SK-N-SH (cell line): ENCODE measurements at places on chromosomes 11 and 22.

GRCh38 chr11:114571712-114572111, 12.0 kb upstream of the NXPE1 start:
- DNase-seq: no peak

GRCh38 chr11:22458161-22458560, 120.0 kb downstream of the SLC17A6 start:
- no peak for DNase-seq

DNA sequence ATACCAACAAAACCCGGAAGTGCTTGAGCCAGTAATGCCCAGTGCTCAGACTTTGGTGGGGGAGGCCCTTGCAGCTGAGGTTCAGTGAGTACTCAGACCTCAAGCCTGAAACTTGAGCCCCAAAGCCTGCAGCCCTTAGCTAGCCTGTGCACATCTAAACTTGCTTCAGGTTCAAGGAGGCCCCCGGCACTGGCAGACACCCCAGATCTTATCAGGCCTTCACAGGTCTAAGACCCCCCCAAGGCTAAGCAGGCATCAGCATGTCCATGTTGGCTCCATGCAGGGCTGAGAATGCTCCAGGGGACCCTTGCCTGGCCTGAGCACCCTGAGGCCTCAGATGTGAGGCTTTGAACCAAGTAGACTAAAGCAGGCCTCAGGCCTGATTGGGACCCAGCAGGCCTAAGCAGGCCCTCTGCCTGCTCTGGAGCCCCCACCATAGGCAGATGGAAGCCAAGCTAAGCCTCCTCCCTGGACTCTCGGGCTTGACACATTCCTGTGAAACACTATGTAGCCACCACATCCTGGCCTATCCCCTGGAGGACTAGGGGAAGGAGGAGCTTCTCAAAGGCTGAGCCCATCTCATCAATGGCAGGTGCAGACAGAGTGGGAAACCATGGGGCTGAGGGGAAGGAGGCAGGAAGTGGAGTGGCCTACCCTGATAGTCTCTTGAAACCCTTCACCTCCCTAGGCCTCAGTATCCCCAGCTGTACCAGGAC, 1.2 kb upstream of the CASTOR1 start:
- no peak for DNase-seq

DNA sequence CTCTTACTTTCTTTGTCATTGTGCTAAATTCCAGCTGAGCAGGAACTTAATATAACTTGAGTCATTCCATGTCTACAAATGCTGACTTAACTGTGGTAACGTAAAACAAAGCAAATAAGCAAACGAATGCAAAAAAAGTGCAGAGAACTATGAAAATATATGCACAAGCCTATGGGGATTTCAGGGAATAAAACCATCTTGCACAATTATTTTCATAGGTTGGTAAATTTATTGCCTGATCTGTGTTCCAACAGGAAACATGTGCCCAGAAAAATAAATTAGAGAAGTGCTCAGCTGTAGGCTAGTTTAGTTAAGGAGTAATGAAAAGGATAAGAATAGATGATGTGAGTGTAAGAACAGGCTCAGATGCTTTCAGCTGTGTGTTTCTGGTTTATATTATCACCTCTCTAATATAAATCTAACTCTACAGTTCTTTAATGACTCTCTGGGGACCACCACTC, 1169.3 kb downstream of the LRRC4C start:
- no peak for DNase-seq

DNA sequence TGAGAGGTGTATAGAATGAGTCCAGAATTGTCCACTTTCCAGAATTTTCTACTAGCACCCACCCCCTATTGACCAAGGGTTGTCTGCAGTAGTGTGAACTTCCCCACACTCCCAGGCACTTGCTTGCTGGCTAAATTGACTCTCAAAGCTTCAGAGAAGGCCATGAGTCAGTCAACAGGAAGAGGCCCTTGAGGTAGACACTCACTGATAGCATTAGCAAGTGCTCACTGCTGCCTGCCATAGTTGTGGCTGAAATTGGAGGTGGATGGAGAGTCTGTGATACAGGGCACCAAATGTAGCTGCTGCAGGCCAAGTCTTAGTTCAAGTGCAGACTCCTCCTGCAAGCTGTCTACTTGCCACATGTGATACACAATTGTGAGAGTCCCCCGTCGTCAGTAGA, 156.8 kb downstream of the SPON1 start:
- no peak for DNase-seq

GRCh38 chr11:9565822-9566560, 7.5 kb upstream of the WEE1 start:
- peak; percentile 16 for DNase-seq

DNA sequence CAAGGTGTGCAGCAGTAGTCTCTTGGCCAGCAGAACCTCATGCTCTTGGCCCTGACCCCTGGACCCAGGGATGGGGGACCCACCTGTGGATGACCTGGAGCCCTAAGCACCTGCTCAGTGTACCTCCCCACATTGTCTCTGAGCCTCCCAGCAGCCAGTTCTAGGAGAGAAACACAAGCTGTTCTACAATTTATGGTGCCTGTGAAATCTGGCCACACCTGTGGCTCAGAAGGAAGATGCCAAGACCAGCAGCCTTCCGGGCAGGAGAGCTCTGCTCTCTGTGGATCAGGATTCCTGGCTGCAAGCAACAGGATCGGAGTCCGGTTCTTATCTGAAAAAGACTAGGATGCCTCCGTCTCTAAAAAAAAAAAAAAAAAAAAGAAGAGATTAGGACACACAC, 103.6 kb upstream of the ANO1 start:
- no peak for DNase-seq

GRCh38 chr11:117647872-117648271, 149.1 kb downstream of the DSCAML1 start:
- no peak for DNase-seq

- no peak for DNase-seq
Observed at GRCh38 chr22:17893900-17894535, 119.7 kb upstream of the BID start.

- DNase-seq: no peak
Observed at GRCh38 chr11:28463826-28464225, 355.6 kb downstream of the METTL15 start.

GRCh38 chr11:105918039-105918438, 104.0 kb downstream of the MSANTD4 start:
- no peak for DNase-seq

- no peak for DNase-seq
Observed at GRCh38 chr22:44382116-44383038, 69.6 kb upstream of the SHISAL1 start.

DNA sequence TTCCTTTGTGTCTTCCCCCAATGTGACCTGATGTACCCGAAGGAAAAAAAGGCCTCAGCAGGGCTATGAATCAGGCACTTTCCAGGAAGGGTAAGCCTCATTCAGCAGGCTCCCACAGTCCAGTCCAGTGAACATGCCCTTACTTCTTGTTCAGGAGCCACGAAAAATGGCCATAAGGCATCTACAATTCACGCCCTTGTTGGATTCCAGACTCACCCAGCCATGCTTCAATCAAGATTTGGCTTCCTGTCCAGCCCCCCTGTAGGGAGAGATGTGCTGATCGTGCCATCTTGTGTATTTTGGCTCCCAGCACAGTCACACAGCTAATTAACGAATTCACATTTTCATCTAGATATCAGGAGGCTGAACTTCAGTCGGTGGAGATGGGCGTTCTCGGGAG, 9.9 kb upstream of the KCNJ5 start:
- DNase-seq: no peak

DNA sequence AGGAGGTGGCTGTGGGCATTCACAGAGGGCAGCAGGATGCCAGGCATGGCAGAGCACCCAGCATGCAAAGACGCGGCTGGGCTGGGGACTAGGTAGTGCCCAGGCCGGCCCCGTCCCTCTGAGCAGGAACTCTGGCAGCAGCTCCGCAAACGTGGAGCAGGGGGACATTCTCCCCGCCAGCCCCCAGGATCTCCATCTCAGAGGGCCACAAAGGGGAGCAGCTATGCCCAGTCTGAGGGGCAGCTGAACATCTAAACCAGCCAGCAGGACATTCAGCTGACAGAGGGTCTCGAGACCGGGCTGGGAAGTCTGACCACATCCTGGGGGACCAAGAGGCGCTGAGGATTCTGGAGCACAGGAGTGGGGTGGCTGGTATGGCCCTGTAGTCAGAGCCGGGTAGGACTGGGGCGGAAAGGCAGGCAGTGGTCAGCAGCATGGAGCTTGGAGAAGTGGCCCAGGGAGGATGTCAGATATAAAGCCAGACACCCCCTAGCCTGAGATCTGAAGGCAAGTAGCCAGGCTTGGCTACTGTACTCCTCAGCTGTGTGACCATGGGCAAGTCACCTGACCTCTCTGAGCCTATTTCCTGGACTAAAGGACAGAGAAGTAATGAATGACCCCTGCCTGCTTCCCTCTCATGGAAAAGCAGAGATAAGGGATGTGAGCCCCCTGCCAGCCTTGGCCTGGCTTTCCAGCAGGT, 10.2 kb downstream of the PMM1 start:
- no peak for DNase-seq

- DNase-seq: no peak
Observed at GRCh38 chr22:35072925-35073324, 7.0 kb downstream of the ISX start.

DNA sequence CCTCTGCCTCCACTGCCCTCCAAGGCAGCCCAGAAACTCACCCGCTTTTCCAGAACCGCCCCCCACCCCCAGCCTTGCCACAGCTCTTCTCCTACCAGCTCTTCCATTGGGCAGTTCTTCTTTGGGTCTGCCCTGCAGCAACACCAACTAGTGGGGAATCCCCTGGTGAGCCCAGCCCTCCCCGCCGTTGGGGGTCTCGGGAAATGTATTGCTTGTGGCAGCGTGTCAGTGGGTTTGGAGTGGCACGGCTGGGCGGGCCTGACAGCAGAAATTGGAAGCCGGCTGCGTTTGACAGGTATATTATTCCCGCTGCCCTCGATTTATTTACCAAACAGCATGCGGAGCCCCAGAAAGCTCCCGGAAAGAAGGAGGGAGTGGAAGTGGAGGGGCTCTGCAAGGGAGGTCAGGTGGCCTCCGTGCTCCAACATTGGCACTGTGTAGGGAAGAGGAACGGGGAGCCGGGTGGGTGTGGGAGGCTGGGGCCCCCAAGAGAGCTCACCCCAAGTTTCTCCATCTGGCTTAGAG, 65.2 kb upstream of the NECTIN1 start:
- no peak for DNase-seq

DNA sequence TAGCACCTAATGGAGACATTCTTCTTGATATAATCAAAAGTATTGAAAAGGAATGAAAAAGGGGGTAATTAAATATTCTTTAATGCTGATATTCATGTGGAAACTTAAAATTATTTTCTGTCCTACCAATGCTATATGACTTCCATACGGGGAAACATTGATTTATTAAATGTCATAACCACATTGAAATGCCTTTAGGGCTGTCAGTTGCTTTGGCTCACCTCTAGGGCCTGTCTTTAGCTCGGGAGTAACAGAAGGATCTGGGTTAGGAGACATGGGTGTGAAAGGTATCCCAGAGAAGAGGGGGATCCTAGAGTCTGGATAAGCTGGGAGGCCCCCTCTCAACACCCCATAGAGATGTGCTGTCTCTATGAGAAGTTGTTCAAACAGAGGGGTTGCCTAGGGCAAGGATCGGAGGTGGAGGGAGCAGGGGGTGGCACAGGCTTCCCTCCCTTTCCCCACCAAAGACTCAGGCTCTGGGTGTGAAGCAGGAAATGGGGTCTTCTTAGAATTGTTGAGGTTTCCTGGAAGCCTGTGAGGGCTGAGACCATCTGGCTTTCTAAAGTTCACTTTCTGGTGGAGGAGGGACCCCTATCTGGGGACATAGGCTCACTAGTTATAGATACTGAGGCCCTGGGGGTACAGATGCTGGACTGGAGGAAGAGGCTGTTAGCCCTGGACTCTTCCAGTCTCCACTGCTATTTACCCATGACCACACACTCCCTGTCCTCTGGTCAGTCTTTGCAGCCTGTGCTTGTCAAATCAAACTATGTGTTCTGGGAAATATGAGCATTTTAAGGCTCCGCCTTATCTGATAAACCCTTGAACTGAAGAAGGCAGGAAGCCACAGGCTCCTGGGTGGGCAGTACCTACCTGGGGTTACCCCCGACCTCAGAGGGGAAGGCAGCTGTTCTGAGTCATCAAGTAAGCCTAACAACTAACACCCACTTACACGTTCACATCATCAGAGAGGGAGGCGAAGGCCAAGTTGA, 55.8 kb upstream of the RRAS2 start:
- DNase-seq: no peak

DNA sequence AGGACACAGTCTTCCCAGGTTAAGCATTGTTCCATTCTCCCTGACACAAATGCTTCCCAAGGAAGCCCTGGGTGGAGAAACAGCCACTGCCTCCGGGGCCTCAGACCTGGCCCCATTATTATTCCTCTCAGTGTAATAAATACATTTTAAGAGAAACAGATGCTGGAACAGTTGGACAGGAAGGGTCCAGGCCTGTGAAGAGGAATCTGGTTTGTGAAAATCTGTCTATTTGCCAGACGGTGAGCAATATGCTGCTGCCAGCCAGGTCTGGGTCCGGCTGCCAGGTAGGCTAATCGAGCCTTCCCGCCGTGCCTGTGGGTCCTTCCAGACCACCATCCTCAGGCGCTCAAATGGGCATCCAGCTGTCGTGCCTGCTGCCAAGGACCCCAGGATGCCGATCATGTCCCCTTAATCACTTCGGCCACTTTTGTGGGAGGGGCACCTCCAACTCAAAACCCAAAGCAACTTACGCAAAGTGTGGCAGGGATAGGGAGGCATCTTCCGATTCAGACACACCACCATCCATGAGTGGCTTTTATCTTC, 528.4 kb downstream of the MIAT start:
- peak; percentile 42 for DNase-seq

DNA sequence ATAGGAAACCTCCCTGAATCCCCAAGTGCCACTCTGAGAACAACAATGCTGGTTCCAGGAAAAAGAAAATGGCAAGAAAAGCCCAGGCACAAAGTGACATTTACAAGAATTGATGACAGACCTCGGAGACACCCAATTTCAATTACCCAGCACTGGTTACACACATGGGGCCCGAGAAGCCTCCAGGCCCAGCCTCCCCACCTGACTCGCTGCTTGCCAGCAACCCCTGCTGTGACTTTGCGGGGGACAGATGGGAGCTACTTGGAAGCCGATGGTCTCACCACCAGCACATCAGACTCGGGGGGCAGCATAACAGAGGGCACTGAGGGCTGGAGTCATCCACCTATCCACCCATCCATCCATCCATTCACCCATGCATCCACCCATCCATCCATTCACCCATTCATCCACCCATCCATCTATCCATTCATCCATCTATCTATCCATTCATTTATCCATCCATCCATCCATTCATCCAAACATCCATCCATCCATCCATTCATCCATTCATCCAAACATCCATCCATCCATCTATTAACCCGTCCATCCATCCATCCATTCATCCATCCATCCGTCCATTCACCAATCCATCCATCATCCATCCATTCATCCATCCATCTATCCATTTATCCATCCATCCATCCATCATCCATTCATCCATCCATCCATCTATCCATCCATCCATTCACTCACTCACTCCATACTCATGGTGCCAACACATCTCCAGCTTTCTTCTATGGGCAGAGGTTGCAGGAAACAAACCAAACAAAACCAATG, 567.6 kb downstream of the BRD1 start:
- DNase-seq: no peak
